GM12878 (cell line): ENCODE measurements at places on chromosomes 2 and 18. TPM values are rescaled to one million over a fixed set of nuclear protein-coding genes. Genes with fewer than 3 reads are reported as not detected.

The FRZB gene
- not detected in 2 replicates for polyA plus RNA-seq

The SCYGR4 gene
- polyA plus RNA-seq: not detected in 2 replicates

The GREB1 gene
- polyA plus RNA-seq: 0.36 and 0.75 TPM in 2 replicates

The DPP10 gene
- polyA plus RNA-seq: not detected in 2 replicates

The SH3BP4 gene
- polyA plus RNA-seq: not detected in 2 replicates

The DNAH6 gene
- polyA plus RNA-seq: 0.53 and 0.63 TPM in 2 replicates

The DAPL1 gene
- polyA plus RNA-seq: not detected in 2 replicates

The CXCR1 gene
- not detected in 2 replicates for polyA plus RNA-seq

The UPP2 gene
- not detected in 2 replicates for polyA plus RNA-seq
